ENCODE measurements at places on chromosomes 12 and 14.

- DNase-seq, result no peak
Observed at GRCh38 chr12:113997365-113997764, 31.2 kb upstream of the RBM19 start.

DNA sequence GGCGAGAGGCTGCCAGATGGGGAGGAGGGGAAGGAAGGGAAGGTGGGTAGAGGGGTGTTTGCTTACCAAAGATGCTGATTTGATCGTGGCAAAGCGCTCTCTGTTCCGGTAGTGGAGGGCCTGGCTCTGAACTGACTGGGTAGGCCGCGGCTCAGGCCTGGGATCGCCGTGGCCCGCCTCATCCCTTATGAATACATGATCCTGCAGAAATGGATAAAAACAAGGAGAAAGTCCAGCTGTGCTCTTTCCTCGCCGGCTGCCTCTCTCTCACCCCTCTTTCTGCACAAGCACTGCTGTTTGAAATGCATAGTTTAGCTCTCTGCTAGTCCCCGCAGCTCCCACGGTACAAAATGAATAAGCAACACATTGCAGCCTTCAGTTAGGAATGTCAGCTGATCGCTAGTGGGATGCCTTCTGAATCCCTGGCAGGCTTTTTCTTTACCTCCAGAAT lies 53.8 kb downstream of the PEBP1 start:
- no peak for DNase-seq

DNA sequence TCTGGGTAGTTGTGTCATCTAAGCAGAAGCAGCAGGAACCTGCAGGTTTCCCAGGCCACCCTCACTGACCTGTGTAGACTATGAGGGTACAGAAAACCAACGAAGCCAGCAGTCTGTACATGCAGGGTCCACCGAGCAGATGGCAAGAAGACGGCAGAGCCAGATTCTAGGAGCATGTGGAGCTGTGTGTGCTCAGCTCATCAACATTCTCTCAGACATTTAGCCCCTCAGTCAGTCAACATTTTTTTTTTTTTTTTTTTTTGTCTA lies 7.3 kb upstream of the ASIC1 start:
- DNase-seq, result no peak

DNA sequence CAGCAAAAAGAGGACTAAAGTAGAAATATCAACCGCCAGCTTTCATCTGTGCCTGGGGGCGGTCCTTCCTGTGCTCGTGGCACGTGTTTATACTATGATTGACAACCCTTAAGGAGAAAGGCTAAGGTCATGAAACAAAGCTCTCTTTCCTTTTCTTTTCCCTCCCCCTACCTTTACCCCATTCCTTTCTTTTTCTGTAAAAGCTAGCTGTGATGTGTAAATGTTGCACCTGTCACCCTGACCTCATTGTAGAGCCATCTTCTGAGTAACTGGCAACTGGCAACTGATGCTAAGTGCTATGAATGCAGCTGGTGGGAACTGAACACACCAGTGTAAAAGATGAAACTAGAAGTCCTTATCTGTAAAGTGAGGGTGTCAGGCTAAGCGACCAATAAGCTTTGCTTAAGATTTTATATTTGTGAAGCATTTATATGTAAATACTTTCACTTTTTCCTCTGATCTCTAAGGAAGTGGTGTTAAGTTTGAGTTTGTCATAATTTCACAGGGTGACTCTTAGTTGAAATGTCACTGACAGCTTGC lies 102.8 kb upstream of the BCAT1 start:
- DNase-seq, result no peak

- no peak for DNase-seq
Observed at GRCh38 chr12:84079626-84080025, 833.0 kb downstream of the SLC6A15 start.

DNA sequence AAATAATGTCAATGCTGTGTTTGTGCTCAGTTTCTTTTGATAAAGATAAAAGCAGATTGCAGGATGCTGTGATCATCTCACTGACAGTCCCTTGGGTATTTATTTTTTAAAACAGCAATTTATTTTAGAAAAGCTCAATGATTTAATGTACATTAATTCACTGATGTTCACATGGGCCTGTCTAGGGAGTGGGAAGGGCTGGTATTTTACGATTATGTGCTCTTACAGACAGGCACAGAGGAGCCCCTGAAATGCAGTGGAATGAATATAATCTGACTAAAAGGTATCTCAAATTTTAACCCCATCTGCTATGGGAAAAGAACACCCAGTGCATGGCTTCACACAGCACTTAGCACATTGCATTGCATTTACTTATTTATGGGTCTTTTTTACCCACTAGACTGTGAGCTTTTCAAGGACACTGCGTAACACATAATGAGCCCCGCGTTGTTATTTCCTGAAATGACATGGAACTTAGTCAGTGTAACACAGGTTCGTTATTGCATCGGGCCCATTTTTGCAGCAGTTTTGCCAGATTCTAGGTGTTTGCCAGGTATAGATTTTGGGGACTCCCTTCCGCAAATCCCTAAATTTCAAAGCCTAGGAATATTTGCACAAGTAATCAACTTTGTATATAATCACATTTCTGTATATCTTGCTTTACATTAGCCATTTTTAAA lies 425.3 kb upstream of the FBXO33 start:
- no peak for DNase-seq

DNA sequence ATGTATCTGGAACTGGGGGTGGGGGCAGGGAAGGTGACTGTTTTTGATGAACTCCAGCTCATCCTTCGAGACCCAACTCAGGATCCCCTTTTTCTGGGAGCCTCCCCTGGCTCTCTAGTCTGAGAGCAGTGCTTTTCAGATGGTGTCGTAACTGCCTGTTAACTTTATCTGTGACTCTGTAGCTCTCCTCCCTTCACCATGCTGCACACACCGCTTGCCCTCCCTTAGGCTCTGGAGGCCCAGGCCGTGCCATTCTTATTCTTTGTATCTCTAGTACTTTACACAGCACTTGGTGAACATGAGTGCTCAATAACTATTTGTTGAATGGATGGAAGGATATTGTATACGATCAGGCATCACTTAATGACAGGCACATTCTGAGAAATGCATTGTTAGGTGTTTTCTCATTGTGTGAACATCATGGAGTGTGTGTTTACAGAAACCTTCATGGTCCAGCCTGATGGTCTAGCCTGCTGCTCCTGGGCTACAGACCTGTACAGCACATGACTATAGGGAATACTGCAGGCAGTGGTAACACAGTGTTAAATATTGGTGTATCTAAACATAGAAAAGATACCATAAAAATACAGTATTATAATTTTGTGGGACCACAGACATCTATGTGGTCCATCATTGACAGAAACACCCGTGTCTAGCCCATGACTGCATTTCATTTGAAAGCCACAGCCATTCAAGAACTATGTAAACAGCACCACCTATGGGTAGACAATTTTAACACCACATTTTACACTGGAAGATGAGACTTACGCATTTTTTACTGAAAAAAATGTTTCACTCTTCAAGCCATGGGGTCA lies 91.8 kb downstream of the EML1 start:
- DNase-seq, result no peak

GRCh38 chr12:58252914-58253313 lies 311.5 kb downstream of the ATP23 start:
- DNase-seq, result no peak

GRCh38 chr12:49959685-49960473 lies 1.8 kb upstream of the AQP5 start:
- DNase-seq, result no peak

- no peak for DNase-seq
Observed at GRCh38 chr12:7915661-7916403, 20.2 kb downstream of the SLC2A3 start.

DNA sequence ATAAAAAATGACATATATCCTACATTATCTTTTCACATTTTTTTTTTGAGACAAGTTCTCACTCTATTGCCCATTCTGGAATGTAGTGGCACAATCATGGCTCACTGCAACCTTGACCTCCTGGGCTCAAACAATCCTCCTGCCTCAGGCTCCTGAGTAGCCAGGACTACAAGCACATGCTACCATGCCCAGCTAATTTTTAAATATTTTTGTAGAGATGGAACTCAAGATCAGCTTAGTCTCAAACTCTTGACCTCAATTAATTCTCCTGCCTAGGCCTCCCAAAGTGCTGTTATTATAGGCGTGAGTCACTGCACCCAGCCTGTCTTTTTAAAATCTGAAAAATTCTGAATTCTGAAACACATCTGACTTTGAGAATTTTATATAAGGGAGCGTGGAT lies 241.9 kb upstream of the DCN start:
- no peak for DNase-seq

- no peak for DNase-seq
Observed at GRCh38 chr14:104416383-104416782, 163.2 kb upstream of the C14orf180 start.

DNA sequence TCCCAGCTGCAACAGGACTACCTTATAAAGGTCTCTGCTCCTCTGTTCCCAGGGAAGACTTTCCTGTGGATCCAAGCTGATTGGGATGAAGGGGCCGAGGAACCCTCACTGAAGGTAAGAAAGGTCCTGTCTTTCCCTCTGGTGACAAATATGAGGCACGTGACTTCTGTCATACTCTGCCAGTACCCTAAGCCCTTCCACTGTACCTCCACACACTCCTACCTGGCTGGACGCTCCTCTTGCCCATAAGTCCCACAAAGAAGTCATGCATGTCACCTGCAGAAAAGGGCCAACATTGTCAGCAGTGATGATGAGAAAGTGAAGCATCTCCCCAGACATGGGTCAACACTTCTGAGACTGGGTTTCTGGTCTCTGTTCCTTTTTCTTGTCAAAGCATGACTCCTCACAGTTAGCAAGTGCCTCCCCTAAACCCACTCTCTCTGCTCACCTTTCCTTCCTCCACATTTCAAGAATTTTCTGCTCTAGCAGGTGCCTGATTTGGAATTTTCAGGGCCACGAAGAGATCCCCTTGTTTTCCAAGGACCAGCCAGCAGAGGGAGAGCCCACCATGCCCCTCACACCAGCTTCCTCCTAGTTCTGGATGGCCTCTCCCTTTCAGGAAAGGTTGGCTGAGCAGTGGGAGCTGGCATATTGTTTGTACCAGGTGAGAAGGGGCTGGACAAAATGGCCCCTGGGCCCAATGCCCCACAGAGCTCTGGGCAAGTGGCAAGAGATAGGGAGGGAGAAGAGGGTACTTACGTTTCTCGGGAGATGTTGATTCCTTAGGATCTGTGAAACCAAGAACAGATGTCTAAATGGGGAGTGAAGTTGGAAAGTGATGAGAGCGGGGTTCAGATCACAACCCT lies 3.5 kb downstream of the TAC3 start:
- no peak for DNase-seq

GRCh38 chr12:27331927-27332324 lies 710 bp upstream of the BMAL2 start:
- no peak for DNase-seq

DNA sequence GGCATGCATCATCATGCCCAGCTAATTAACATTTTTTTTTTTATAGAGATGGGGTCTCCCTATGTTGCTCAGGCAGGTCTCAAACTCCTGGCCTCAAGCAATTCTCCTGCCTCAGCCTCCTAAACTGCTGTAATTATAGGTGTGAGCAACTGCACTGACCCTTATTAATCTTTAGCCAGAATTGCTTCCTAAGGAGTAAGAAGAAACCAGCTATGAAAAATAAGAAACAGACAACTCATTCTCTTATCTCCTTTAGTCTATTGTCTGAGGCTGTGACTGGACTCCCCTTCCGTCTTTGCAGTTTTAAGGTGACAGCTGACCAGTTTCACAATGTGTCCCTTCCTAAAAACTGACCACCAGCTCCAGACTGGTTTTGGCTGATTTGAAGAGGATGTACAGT lies 52.4 kb downstream of the EMP1 start:
- DNase-seq, result no peak

GRCh38 chr14:37093364-37093763 lies 79.0 kb downstream of the SLC25A21 start:
- DNase-seq, result no peak

- no peak for DNase-seq
Observed at GRCh38 chr12:63802012-63802608, 22.4 kb downstream of the RXYLT1 start.

DNA sequence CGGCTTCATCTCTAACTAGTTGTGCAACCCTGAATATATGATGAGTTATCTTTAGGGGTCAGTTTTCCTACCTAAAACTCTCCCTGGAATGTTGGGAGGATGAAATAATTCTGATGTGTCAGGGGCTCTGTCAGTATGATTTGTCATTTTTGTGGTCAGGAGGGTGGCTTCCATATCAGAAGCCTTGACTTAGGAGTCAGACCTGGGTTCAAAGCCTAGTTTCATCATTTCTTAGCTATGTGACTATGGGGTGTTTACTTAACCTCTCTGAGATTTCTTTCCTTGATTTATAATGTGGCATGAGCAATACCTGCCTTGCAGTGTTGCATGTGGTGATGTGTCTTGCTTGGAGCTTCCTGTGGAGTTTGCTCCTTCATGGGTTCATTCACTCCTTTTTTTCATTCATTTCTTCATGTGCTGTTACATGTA lies 146.8 kb downstream of the CHST11 start:
- DNase-seq, result no peak

DNA sequence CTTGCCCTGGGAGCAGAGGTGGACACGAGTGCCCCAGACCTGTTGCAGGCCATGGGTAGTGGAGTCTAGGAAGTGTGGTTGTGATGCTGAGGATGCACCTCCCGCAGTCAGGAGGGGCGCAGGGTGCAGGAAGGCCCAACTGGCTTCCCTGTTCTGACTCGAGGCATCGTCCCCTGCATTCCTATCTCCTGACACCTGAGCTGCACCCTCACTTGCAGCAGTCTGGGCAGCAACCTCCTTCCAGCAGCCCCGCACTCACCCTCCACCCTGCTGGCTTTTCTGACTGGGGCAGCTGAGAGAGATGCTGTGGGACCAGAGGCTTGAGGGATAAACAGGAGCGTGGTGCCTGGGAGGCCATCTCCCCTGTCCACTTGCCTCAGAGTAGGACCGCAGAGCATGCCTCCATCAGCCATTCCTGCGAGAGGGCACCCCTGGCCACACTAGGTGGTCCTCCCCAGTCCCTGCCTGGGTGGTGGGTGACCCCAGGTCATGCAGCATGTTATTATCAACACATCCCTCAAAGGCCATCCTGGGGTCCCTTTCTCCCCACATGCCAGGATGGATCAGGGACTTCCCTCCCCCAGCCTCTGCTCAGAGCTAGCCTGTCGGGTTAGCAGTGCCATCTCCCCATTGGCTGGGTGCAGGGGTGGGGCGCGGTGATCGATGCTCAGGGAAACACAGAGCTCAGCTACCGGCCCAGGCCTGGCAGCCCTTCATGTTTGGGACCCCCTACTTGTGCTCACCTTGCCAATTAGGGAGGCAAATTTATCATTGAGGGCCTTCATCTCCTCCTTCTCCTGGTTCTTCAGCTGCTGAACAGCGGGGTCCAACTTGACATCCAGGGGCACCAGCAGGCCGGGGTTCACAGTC lies 719 bp downstream of the KRT80 start:
- DNase-seq, result no peak

GRCh38 chr12:104134882-104135281 lies 3.1 kb downstream of the NFYB start:
- DNase-seq, result no peak

DNA sequence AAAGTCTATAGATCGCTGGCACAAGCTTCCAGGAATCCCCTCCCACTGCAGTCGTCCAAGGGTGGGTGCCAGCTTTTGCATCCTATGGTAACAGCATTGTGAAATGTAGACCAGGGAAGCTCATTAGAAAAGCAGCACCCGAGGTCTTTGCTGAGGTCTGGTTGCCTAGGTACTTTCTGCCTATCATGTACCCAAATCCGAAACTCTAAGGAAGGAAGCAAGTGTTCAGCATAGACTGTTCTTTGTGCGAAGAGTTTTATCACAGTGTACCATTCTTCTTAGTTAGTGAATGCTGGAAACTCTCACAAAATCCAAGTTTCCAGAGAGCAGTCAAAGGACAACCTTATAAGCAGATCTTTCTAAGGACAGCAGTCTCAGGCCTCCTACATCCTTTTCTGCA lies 1532.7 kb upstream of the TMEM132C start:
- no peak for DNase-seq

- no peak for DNase-seq
Observed at GRCh38 chr12:2541631-2542204, 253.1 kb upstream of the FKBP4 start.
